ENCODE measurements at places on chromosomes 2 and 18.

DNA sequence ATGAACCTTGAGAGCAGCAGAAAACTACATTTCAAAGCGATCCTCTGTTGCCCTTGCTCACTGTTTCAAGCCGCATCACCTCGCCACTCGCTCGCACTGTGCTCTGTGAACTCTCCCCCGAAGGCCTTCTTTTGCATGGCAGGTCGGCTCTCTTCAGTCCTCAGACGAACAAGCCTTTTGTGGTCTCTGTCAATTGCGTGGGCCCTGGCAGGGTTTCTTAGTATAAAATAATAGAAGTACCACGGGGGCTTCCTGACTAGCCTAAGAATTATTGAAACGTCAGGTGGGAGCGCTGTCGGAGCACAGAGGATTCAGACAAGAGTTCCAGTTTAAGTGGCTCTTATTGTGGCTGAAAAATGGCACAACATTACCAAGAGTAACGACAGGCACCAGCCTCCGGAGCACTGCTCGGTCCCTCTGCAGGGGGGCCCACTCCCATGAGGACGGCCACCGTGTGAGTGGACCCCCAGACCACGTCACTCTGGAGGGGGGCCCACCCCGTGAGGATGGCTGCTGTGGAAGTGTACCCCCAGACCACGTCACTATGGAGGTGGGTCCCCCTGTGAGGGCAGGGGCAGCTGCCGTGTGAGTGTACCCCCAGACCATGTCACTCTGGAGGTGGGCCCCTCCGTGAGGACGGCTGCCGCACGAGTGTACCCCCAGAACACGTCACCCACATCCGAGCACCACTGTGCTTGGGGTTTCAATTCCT is 237.7 kb downstream of the HDAC4 start:
- DNase-seq = no peak

DNA sequence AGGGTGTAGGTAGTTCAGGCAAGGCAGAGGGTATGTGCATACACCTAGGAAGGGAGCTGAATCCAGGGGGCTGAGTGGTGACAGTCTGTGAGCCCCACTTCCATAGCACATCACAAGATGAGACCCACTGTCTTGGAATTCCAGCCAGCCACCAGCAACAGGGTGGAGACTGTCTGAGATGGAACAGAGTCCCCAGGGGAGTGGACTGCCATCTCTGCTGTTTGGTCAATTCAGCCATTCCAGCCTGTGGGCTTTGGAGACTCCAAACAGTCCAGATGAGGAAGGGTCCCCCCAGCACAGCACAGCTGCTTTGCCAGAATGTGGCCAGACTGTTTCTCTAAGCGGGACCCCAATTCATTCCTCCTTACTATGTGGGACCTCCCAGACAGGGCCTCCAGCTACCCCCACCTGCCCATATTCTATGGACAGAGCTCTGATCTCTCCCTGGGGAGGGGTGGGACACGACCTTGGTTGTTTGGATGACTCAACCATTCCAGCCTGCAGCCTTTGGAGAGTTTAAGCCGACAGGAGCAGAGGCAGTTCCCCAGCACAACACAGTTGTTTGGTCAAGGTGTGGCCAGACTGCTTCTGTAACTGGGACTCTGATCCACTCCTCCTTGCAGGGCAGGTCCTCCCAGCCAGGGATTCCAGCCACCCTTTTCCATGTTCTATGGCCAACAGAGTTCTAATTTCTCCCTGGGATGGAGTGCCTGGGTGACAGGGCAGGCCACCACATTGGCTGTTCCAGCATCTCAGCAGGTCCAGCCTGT is 178.0 kb downstream of the RND3 start:
- no peak for DNase-seq

- no peak for DNase-seq
These were observed 336.0 kb upstream of the HNRNPA3 start for GRCh38 chr2:176876493-176877103.

DNA sequence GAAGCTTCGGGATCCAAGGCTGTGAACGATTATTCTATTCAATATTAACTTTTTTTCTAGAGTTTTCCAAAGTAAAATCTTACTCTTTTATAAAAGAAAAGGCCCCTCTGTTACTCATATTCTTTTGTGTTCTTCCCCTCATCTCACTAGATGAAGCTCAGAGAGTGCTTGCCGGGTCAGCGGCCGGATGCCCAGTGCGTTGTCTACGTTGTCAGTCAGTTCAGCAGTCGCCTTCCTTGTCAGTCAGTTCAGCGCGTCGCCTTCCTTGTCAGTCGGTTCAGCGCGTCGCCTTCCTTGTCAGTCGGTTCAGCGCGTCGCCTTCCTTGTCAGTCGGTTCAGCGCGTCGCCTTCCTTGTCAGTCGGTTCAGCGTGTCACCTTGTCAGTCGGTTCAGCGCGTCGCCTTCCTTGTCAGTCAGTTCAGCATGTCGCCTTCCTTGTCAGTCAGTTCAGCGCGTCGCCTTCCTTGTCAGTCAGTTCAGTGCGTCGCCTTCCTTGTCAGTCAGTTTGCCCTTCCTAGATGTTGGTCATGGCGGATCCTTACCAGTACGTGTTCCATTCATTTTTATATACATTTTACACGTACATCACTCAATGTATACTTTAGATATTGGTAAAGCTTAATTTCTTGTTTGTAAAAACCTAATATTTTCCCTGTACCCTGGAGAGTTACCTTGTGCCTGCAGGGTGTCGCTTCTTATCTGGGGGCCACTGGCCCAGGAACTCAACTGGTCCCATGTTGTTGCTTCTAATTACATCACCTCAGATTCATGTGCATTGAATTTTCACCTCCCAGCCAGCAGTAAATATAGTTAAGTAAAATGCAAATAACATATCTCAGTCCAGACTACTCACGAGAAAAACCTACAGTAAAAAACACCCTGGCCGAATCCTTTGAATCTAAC is 206.9 kb downstream of the ASB1 start:
- no peak for DNase-seq

Data from GM18507 (cell line).